ENCODE measurements at places on chromosomes 4 and X.

GRCh38 chr4:170476351-170476750 lies 386.6 kb upstream of the AADAT start:
- no peak for DNase-seq

GRCh38 chr4:2489841-2490552 lies 21.1 kb downstream of the RNF4 start:
- no peak for DNase-seq

DNA sequence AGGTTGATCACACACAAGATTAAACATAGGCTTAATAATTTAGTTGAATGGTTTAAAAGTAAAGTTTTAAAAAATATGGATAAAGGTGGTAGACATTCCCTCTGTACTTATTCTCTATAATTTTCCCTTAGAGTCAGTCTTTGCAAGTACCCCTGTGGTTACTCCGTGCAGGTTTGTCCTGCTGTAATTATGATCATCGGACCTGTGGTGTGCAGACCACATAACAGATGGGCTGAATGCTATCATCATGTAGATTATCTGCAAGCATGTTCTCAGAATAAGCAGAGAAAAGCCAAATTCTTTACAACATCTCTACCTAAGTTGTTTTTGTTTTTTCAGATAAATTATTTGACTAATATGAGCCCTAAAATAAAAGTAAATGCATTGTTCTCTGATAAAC lies 146.8 kb downstream of the FSTL5 start:
- no peak for DNase-seq

GRCh38 chr4:25290490-25291067 lies 22.0 kb upstream of the ZCCHC4 start:
- DNase-seq: no peak

- DNase-seq: no peak
Observed at GRCh38 chr4:18937746-18938145, 916.2 kb upstream of the LCORL start.

DNA sequence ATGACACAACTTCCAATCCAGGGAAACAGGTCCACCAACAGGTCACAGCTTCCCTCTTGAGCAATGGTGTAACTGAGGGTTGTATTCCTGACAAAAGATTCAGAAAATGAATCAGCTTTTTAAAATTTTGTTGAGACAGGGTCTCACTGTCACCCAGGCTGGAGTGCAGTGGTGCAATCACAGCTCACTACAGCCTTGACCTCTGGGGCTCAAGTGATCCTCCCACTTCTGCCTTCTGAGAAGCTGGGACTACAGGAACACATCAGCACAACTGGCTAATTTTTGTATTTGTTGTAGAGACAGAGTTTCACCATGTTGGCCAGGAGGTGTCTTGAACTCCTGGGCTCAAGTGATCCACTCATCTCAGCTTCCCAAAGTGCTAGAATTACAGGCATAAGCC lies 43.7 kb downstream of the SAT1 start:
- no peak for DNase-seq

DNA sequence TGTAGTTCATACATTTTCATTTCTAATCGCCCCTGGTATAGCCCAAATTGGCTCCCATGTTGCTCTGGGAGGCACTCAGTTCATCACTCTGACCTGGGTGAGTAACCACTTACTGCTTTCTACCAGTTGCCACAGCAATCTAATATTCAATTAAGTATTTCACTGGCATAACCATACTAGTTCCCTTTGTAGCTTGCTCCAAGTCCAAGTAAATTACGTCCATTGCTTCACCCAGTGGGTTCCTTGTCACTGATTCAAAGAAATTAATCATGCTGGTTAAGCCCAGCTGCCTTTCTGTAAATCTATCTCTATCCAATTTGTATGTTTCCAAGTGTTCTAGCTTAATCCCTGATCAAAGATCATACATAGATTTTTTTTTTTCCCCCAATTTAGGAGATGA lies 92.0 kb upstream of the CBR4 start:
- no peak for DNase-seq

DNA sequence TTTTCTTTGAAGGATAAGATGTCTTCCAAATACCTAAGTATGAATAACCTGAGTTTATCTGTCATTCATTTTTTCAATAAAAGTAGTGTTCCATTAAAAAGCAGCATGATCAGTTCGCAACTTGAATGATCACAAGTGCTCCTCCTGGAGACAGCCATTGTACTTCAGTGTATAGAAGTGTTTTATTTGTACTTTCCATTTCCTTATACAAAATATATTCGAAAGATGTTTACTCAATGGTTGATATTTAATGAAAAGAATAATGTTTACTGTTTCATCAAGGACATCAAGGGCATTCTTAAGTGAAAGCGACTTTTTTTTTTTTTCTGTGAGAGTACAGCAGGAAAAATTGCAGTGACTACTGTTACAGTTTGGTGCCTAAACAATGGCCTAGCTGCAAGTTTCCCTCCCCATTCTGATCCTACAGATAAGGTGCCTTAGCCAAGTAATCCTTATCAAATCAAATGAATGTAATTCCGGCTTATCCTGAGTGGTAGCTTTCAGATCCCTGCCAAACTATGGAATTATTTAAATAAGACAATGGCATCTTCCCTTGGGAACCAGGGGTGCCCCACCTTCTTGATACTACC lies 69.0 kb upstream of the IL15 start:
- no peak for DNase-seq

DNA sequence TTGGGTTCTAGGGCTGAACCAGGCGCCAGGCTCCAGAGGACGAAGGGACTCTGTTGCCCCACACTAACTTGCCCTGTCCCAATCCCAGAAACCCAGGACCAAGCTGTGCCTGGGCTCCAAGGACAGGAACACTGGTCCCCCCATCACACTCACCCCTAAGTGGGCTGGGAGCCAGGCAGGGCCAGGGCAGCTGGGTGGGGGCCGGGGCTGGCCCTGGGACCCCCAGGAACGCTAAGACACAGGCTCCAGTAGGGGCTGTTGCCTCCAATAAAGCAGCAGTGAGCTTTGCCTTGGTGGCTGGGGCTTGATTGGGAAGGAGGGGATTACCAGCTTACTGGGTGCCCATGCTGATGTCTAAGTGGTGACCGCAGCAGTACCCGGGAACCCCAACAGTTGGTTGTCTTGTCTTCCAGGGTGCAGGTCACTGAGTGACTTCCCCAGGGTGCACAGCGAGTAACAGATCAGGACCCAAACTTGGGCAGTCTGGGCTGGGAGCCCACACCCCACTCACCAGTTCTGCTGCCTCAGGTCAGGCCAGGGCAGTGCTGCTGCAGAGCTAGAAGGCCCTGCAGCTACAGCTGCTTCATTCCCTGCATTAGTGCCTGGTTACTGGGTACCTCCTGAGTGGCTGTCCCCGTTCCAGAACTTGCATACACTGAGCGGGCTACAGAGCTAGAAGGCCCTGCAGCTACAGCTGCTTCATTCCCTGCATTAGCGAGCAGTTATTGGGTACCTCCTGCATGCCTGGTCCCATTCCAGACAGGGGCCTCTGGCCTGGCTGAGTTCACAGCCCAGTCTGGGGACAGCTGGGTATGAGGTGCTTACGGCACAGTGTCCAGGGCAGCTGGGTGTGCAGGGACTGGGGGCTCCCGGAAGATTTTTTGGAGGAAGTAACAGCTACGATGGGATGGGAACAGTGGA lies 9.4 kb upstream of the ADD1 start:
- DNase-seq: no peak

DNA sequence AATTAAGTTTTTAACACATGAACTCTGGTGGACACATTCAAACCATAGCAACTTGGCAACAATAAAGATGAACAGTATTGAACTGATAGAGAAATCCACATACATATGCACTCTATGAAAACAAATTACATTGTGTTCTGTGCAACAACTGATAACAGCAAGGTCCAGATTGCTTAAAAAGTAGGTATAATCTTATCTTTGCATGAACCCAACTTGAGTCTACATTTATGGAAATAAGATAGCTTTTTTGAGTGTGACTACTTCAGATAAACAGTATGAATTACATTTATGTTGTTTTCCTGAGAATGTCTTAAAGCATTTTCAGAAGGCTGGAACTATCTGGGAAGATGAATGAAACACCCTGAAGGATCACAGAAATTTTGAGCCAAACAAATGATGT lies 212.6 kb upstream of the GK2 start:
- no peak for DNase-seq

GRCh38 chr4:1171311-1172227 lies 814 bp downstream of the SPON2 start:
- no peak for DNase-seq

DNA sequence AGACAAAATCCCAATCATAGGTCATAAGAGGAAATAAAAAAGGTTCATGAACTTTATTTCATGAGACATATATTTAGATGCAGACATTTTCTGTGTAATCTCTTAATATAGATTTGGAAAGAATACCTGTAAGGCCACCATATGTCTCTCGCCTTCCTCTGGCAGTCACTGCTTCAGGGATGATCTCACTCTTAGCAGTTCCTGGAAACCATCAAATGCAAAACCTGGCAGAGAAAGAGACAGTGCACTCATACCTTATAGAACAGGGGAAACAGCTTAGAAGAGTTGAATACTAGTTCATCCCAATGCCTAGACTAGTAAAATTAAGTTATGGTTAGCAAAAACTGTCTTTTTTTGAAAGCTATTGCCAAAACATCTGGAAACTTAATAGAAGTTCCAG lies 243.3 kb downstream of the GASK1B start:
- no peak for DNase-seq
